ENCODE measurements at places on chromosomes 3 and 15. TPM values are rescaled to one million over a fixed set of nuclear protein-coding genes. Genes with fewer than 3 reads are reported as not detected.

RTP3 gene
- not detected for total RNA-seq

XCR1 gene
- not detected for total RNA-seq

ARGFX gene
- total RNA-seq, result not detected

GOLGA8S gene
- total RNA-seq, result not detected

ILDR1 gene
- total RNA-seq, result not detected

DNASE1L3 gene
- not detected for total RNA-seq

RLBP1 gene
- total RNA-seq, result not detected

LRRIQ4 gene
- total RNA-seq, result not detected
